ENCODE measurements at places on chromosomes 6 and 20. TPM values are rescaled to one million over a fixed set of nuclear protein-coding genes. Genes with fewer than 3 reads are reported as not detected.

Gene NKAIN2
- not detected for total RNA-seq

Gene LMBRD1
- 16.7 TPM for total RNA-seq

Gene ENPP5
- total RNA-seq, result under 0.01 TPM

Gene C4A
- 0.90 TPM for total RNA-seq

Gene KCNS1
- total RNA-seq, result under 0.01 TPM

Gene KCNK5
- total RNA-seq, result not detected

Gene HLA-DPA1
- 6.3 TPM for total RNA-seq

Gene PRDM1
- total RNA-seq, result 1.5 TPM

Gene RIPPLY2
- total RNA-seq, result 0.51 TPM

Gene NKX2-2
- total RNA-seq, result not detected

Gene SOD2
- total RNA-seq, result 419 TPM

Gene ZNF831
- total RNA-seq, result under 0.01 TPM

Gene ANKRD66
- total RNA-seq, result not detected

Gene GPLD1
- 0.25 TPM for total RNA-seq

Gene PTPRT
- not detected for total RNA-seq
